Fibroblast of lung (primary cell): ENCODE measurements at places on chromosomes 5 and 9. TPM values are rescaled to one million over a fixed set of nuclear protein-coding genes. Genes with fewer than 3 reads are reported as not detected.

The ZNF366 gene
- not detected in 2 replicates for polyA plus RNA-seq

The ELOVL7 gene
- polyA plus RNA-seq: 0.03 and 0.07 TPM in 2 replicates

The MTMR12 gene
- 18.6 and 22.7 TPM in 2 replicates for polyA plus RNA-seq

The CARD9 gene
- 0.16 and 0.69 TPM in 2 replicates for polyA plus RNA-seq

The SLC27A6 gene
- polyA plus RNA-seq: 0.02 and 0.08 TPM in 2 replicates

The CDH10 gene
- polyA plus RNA-seq: 0.09 TPM in 1 of 2 replicates, not detected in the other

The SYNPO gene
- 9.8 and 10.5 TPM in 2 replicates for polyA plus RNA-seq

The AQP7 gene
- 0.05 and 0.09 TPM in 2 replicates for polyA plus RNA-seq

The SURF1 gene
- polyA plus RNA-seq: 31.7 and 36.8 TPM in 2 replicates

The FOXD4L5 gene
- polyA plus RNA-seq: not detected in 2 replicates

The DMRT2 gene
- polyA plus RNA-seq: 0.16 TPM in 1 of 2 replicates, not detected in the other

The TMEM174 gene
- not detected in 2 replicates for polyA plus RNA-seq

The IFNB1 gene
- not detected in 2 replicates for polyA plus RNA-seq

- no peak for DNase-seq
- no peaks in the 10 kb centered on the region for H3K4me1 ChIP-seq
- H3K27ac ChIP-seq: no peak overlapping the region
- no peaks in the 10 kb centered on the region for H3K27me3 ChIP-seq
- H3K36me3 ChIP-seq: no peaks in the 10 kb centered on the region
Observed at GRCh38 chr5:117065161-117065560, 490.5 kb upstream of the SEMA6A start.

DNA sequence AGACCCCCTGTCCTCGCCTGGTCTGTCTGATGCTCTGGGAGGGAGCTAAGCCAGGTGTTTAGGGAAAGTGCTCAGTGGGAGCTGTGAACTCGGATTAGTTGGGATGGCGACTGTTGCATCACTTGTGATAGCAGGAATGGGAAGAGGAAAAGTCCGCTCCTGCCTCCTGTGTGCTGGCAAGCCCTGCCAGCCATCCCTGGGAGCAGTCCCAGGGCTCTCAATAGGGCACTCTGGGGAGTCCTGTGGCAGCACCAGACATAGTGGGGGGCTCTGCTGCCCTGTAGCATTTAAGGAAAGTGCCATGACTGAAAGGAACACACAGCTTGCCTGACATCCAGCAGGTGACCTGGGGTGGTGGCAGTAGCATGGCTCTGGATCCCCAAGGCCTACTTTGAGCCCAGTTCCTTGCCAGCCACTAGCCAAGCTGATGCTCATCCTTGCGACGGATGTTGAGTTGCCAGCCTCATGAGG is 81.5 kb downstream of the AMBP start:
- DNase-seq: no peak
- no peaks in the 10 kb centered on the region for H3K27me3 ChIP-seq
- H3K4me3 ChIP-seq: no peak overlapping the region
- H3K4me1 ChIP-seq: peaks cover 8% of the 10 kb centered on the region
- peaks cover 2% of the 10 kb centered on the region for H3K36me3 ChIP-seq
- no peak overlapping the region for H3K27ac ChIP-seq

GRCh38 chr9:24545285-24545684 is 412 bp downstream of the IZUMO3 start:
- H3K27me3 ChIP-seq: no peaks in the 10 kb centered on the region
- DNase-seq: no peak

- H3K4me1 ChIP-seq: peaks cover 2% of the 10 kb centered on the region
- H3K27ac ChIP-seq: peak overlapping the region; percentile 69
- DNase-seq: peak; percentile 37
- no peaks in the 10 kb centered on the region for H3K36me3 ChIP-seq
- peaks cover 3% of the 10 kb centered on the region for H3K27me3 ChIP-seq
Observed at GRCh38 chr5:113293068-113293974, 141.5 kb downstream of the TSSK1B start.

DNA sequence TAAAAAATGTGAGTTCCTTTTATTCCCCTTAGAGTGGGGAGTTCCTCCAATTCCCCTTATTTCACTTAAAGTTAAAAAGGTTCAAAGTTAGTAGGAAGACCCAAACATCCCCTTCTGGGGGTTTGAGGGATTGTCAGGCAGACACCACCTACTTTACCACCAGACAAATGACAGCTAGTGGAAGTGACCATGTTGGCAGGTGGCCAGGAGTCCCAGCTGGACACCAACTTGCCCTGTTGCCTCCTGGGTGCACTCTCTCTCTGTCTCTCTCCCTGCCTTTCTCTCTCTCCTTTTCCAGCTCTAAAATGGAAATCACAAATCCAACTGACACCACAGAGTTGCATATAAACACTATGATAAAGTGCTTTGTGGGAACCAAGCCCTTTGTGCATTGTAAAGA is 307.7 kb upstream of the TLE4 start:
- H3K36me3 ChIP-seq: no peaks in the 10 kb centered on the region
- no peaks in the 10 kb centered on the region for H3K27me3 ChIP-seq
- no peak for DNase-seq
- H3K4me3 ChIP-seq: no peak overlapping the region
- H3K4me1 ChIP-seq: no peaks in the 10 kb centered on the region

DNA sequence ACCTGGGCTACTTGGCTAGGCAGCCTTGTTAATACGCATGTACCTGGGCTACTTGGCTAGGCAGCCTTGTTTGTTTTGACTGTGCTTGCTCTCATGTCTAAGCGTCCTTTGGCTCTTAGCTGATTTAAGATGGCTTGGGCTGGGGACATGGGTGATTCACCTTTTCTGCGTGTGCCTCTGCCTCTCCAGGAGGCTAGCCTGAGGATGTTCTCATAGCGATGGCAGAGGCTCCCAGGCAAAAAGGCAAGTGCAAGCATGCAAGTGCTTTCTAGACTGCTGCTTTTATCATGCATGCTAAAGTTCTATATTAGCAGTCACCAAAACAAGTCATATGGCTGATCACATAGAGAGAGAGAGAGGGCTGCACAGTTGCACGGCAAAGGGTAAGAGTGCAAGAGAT is 300.5 kb downstream of the IRX1 start:
- H3K4me3 ChIP-seq: no peak overlapping the region
- DNase-seq: no peak
- no peaks in the 10 kb centered on the region for H3K4me1 ChIP-seq

DNA sequence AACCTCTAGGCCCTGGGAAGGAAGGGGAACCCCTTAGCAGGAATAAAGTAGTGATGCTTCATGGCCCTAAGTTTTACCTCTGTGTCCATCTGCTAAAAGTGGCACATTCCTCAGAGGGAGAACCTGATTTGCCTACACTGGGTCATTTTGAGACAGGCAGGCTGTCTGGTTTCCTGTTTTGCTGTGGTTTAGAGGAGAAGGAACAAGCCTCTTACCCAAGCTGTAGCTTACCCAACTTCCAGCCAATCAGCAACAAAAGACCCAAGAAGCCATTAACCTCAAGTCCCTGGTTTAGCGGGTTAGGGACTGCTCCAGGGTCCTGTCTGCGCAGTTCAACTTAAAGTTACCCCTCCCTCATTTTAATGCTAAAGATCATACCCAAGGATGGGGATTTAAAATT is 411.0 kb downstream of the MAT2B start:
- DNase-seq: peak; percentile 24
- H3K4me3 ChIP-seq: no peak overlapping the region
- H3K27ac ChIP-seq: no peak overlapping the region
- H3K36me3 ChIP-seq: no peaks in the 10 kb centered on the region

GRCh38 chr9:120236596-120236995 is 343.4 kb downstream of the CDK5RAP2 start:
- no peaks in the 10 kb centered on the region for H3K36me3 ChIP-seq
- no peaks in the 10 kb centered on the region for H3K27me3 ChIP-seq
- no peak for DNase-seq

- no peak for DNase-seq
- peaks cover 5% of the 10 kb centered on the region for H3K4me1 ChIP-seq
- H3K27ac ChIP-seq: peak overlapping the region; percentile 88
- H3K27me3 ChIP-seq: no peaks in the 10 kb centered on the region
- no peak overlapping the region for H3K4me3 ChIP-seq
Observed at GRCh38 chr9:87147839-87148238, 200.5 kb upstream of the GAS1 start.

- H3K36me3 ChIP-seq: no peaks in the 10 kb centered on the region
- no peaks in the 10 kb centered on the region for H3K27me3 ChIP-seq
- H3K4me3 ChIP-seq: no peak overlapping the region
- peak; percentile 27 for DNase-seq
Observed at GRCh38 chr9:116628716-116629115, 58.4 kb upstream of the TRIM32 start.

- H3K27ac ChIP-seq: no peak overlapping the region
- no peaks in the 10 kb centered on the region for H3K36me3 ChIP-seq
- H3K27me3 ChIP-seq: no peaks in the 10 kb centered on the region
- peaks cover 11% of the 10 kb centered on the region for H3K4me1 ChIP-seq
- DNase-seq: no peak
Observed at GRCh38 chr9:35675732-35676392, 2.1 kb downstream of the CA9 start.

DNA sequence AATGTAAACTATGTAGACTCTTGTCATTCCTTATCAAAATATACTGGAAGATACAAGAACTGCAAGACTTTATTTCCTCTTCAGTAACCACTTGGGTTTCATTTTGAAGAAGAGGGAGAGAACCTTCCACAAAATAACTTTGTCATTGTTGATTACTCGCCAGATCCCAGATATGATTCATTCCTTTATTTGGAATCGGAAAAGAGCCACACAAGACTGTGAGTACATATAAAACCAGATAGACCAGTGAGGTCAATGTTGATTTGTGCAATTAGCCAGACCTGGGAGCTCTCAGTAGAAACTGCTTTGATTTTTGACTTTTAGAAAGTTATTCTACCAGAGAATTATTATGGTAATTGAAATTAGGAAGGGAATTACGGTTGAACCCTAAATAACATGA is 146.1 kb downstream of the TMEM167A start:
- no peaks in the 10 kb centered on the region for H3K36me3 ChIP-seq
- no peak overlapping the region for H3K27ac ChIP-seq
- peak; percentile 46 for DNase-seq
- no peaks in the 10 kb centered on the region for H3K4me1 ChIP-seq
- H3K4me3 ChIP-seq: no peak overlapping the region
- H3K27me3 ChIP-seq: no peaks in the 10 kb centered on the region

DNA sequence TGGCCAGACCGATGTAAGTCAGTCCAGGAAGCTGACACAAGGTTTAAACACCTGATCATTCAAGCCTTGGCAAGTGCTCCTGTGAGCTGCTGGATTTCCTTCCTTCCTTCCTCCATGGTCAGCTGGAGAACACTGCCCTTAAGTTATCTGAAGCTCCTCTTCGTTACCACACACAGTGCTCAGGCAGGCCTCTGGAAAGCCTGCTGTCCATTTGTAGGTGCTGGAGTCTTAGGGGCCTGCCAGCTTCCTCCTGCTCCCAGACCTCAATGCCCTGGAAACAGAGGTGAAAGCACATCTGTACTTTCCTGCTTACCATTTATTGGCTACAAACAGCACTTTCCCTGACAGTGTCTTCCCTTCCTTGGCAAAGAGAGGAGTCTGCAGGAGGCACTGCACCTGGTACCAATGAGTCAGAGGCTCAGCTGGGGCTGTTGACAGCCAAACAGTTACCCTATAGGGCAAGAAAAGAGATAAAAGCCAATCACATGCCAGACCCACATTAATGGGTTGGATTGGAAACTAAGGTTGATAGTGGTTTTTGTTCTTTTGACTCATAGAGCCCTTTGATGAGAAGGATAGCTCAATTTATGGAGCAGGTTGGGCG is 72.6 kb upstream of the PUM3 start:
- H3K4me3 ChIP-seq: no peak overlapping the region
- no peaks in the 10 kb centered on the region for H3K36me3 ChIP-seq
- H3K27me3 ChIP-seq: no peaks in the 10 kb centered on the region
- H3K4me1 ChIP-seq: no peaks in the 10 kb centered on the region

DNA sequence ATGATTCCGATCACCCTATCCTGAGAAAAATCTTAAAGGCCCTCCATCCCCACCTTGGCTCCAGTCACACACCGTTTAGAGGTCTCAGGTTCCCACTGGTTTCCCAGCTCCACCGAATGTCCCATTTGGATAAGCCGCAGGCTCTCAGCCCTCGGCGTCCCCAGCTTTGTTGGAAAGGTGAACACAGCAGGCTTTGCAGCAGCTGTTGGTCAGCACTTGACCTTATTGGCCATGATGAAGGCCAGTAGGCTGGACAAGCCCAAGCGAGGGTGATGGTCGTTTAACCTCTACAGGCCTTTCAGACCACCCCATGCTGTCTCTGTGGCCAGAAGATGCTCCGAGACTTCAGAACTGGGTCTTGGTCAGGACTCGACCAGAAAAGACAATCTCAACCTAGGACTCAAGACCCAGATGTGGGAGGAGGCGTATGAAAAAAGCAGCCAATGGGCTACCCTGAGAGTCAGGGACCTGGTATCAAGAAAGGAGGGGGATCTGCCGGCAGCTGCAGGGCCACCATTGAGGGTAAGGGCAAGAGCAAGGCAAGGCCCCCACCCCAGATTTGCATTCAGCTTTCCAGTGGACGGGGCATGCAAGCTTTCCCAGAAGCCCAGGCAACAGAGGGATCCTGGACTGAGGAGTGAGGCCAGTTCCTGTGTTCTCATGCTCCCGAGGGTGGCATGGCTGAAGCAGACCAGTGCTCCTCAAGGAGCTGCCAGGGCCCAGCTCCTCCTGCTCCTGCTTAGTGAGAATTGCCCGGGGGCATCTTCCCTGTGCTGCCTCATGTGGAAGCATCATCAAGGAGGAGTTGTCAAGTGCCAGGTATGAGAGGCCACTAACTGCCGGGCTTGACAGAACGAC is 13.4 kb downstream of the UBE2QL1 start:
- H3K27me3 ChIP-seq: no peaks in the 10 kb centered on the region
- no peaks in the 10 kb centered on the region for H3K36me3 ChIP-seq
- H3K27ac ChIP-seq: no peak overlapping the region
- H3K4me1 ChIP-seq: no peaks in the 10 kb centered on the region
- H3K4me3 ChIP-seq: no peak overlapping the region
- no peak for DNase-seq

GRCh38 chr5:34897646-34898045 is 17.7 kb downstream of the RAD1 start:
- DNase-seq: no peak
- no peak overlapping the region for H3K4me3 ChIP-seq
- no peak overlapping the region for H3K27ac ChIP-seq
- no peaks in the 10 kb centered on the region for H3K27me3 ChIP-seq

GRCh38 chr9:137389428-137389746 is 33.6 kb downstream of the EXD3 start:
- no peak overlapping the region for H3K4me3 ChIP-seq
- no peaks in the 10 kb centered on the region for H3K27me3 ChIP-seq
- no peaks in the 10 kb centered on the region for H3K4me1 ChIP-seq
- H3K36me3 ChIP-seq: no peaks in the 10 kb centered on the region
- no peak overlapping the region for H3K27ac ChIP-seq

DNA sequence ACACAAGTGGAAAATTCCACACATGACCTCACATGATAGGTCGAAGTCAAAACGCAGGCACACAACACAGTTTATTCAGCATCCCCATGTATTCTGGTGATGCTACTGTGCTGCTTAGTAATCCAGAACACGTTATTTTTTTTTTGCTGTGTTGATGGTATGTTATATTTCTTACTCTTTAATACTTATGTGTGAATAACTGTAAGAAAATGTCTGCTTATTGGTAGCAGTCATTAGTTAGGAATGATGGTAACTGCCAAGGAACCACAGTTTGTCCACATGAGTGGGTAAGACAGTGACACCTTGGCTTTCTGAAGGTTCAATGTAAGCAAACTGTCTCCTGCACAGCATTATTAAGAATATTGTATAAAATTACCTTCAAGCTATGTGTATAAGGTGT is 107.7 kb upstream of the DAPK1 start:
- H3K4me3 ChIP-seq: no peak overlapping the region
- no peaks in the 10 kb centered on the region for H3K36me3 ChIP-seq
- no peaks in the 10 kb centered on the region for H3K27me3 ChIP-seq
- no peak overlapping the region for H3K27ac ChIP-seq
- H3K4me1 ChIP-seq: no peaks in the 10 kb centered on the region

GRCh38 chr9:2255128-2255527 is 240.0 kb downstream of the SMARCA2 start:
- DNase-seq: no peak
- H3K27ac ChIP-seq: no peak overlapping the region
- no peaks in the 10 kb centered on the region for H3K4me1 ChIP-seq
- H3K4me3 ChIP-seq: no peak overlapping the region
- H3K27me3 ChIP-seq: no peaks in the 10 kb centered on the region
